ENCODE measurements at places on chromosomes 7 and 10.
A peak's percentile ranks its signal among the peaks of the same experiment; 100 is the strongest.

DNA sequence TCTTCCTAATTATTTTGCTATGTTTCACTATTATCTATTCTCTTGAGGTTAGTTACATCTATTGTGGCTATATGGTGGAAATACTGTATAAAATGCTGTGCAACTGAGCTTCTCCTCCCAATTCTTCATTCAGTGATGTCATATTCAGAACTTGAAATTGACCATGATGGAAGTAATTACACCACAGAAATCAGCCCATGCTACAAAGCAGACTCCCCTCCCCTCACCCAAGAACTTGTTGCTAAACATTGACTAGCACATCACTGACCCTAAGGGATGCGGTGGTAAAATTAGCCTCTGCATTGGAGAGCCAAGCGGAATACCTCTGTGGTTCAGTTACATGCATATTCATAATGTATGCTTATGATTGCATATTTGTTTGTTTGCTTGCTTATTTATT, 8.8 kb downstream of the CALD1 start:
- DNase-seq = no peak

DNA sequence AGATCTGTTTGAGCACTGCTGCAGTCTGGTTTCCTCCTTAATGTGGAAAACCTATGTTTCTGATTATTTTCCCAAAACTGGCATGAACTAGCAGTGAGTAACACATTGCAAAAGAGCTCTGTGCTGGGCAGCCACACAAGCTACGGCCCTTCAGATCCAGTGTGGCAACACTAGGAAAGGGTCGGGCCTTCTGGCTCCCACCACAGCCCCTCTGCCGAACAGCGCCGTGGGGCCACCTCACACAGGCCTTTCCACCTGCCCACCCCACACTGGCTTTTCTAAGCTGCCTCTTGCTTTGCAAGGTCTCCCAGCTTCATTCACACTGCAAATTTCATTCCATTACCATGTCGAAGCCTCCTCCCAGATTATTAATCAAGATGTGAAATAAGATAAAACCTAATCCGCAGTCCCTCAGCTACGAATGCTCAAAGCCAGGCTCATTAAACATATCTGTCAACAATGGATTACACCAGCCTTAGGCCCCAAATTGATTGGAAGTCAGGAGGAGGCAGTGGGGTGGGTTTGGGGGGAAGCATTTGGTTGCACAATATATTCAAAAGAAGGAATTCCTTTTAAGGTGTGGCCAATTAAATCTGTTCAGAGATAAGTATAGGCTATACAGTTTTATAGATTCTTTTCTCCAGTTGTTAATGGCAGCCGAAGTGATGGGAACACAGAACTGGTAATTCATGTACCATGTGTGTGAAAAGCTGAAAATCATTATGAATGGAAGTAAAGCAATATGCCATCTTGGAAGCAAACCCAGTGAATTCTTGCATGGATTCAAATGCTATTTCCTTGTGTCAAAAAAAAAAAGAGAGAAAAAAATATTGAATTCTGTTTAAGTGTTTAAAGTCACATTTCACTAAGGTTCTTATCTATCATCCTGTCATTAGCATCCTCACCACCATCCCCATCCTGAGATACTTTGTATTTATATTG, 223.7 kb downstream of the MTERF1 start:
- no peak for DNase-seq

GRCh38 chr10:76686201-76686600, 951.4 kb downstream of the KCNMA1 start:
- no peak for DNase-seq

- no peak for DNase-seq
These were observed 82.3 kb upstream of the GTF2I start for GRCh38 chr7:74575083-74575784.

- peak; percentile 91 for DNase-seq
These were observed 86.2 kb upstream of the ANLN start for GRCh38 chr7:36303202-36304098.
